ENCODE measurements at places on chromosomes 7 and 10.
A peak's percentile ranks its signal among the peaks of the same experiment; 100 is the strongest.

DNA sequence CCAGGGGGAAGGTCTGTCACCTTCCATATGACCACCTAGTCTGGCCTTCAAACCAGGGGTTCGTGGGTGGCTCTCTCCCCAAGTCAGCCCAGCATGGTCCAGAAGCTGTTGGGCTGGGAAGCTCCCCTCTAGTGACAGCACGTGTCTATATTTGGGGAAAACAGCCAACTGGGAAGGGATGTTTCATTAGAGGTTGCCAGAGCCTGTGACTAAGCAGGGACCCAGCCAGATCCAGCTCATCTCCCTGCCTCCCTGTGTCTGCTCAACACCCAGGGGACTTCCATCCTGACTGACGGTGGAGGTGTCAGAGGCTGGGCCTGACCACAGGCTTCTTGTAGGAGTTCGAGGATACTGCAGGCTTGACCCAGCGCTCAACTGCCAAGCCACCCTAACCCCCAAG lies 10.5 kb downstream of the STYXL1 start:
- peak; percentile 83 for DNase-seq

DNA sequence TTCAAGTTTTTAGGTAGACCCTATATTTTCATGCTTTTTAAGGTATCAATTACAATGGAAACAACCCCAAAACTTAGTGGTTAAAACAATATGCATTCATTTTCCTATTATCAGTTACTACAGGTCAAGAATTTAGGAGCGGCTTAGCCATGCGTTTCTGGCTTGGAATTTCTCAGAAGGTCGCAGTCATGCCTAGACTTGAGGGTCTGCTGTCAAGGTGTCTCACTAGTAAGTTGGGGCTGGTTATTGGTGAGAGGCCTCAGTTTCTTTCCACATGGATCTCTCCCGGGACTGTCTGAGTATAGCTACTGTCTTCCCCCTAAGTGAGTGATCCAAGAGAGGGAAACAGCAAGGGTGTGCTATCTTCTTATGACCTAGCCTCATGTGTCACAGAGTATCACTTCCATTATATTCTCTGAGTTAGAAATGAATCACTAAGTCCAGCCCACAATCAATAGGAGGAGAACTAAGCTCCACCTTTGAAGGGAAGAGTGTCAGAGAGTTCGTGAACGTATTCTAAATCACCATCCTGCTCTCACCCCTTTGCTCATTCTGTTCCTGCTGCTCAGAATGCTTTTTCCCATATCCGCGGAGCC lies 80.5 kb downstream of the RTKN2 start:
- no peak for DNase-seq

GRCh38 chr7:126472825-126473224 lies 779.9 kb downstream of the GRM8 start:
- DNase-seq: no peak

GRCh38 chr10:23151071-23151470 lies 41.0 kb upstream of the PTF1A start:
- no peak for DNase-seq

DNA sequence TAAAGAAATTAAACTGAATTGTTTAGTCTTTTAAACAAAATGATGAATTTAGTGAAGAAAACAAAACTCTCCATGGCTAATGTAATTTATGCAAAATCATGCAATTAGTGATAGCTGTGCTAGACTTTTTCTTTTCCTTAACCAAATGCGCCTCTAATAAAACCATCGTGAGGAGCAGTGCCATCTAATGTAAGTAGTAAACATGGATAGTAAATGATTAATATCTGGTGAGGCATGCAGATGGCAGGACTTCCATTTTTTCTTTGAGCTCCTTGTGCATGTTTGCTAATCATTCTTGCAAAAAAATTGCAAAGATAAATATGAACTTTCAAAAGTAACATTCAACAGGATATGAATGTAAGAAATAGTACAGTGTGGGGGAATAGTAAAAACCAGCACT lies 2.3 kb downstream of the INSYN2A start:
- no peak for DNase-seq

- no peak for DNase-seq
Measured at GRCh38 chr10:80253266-80253962, 36.0 kb downstream of the MAT1A start.

GRCh38 chr10:101258179-101258885 lies 29.1 kb upstream of the LBX1 start:
- DNase-seq: no peak

GRCh38 chr10:103968441-103969391 lies 1.8 kb downstream of the SLK start:
- DNase-seq: peak; percentile 10

DNA sequence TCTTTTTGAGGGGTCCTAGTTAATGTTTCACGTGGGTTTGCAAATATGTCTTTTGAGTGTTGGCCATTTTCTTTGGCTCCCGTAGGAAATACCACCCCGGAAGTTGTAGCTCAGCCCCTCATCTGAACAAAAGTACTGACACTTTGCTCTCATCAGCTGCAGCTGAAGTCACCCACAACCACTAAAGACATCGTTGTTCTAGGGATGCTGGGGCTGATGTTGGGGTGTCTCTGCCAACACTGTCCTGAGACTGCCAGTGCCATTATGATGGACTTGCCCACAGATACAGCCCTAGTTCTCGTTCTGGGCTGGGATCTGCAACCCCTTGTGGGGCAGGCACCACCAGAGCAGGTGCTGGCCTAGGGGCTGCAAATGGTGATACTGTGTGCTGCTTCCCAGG lies 82.6 kb upstream of the ARHGAP21 start:
- DNase-seq: no peak

DNA sequence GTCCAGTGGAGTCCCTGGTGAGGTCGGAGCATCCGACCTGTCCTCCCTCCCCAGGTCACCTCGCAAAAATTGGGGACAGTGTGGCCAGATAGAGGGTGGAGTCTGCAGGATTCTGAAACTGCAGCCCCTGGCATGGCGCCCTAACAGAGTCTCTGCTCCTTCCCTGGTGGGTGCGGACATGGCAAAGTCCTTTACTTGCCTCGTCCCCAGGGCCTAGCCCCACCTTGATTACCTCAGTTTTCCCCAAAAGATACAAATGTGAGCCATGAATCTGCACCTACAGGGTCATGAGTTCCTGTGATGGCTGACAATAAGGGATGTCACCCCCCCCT lies 47.7 kb downstream of the NPVF start:
- DNase-seq: no peak

- DNase-seq: no peak
Measured at GRCh38 chr7:137927386-137927785, 74.5 kb downstream of the CREB3L2 start.

- DNase-seq: no peak
Measured at GRCh38 chr7:83575436-83575835, 73.5 kb downstream of the SEMA3E start.

DNA sequence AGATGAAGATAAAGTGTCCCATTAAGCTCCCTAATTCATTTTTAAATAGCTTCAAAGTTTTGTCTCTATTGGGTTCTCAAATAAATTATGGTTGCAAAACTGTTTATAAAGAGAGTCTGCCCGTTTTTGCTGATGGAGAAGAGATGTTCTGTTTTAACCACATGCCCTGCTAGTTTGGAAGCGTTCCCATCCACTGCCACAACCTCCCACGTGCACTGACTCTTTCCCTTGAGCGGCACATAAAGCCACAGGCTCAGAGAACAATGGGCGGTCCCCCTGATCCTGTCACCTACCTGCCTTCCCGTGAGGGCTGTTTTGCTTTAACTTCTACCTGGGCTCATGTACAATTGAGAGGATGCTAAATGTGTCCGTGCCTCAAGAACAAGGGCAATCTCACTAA lies 65.5 kb downstream of the CPVL start:
- DNase-seq: peak; percentile 33

DNA sequence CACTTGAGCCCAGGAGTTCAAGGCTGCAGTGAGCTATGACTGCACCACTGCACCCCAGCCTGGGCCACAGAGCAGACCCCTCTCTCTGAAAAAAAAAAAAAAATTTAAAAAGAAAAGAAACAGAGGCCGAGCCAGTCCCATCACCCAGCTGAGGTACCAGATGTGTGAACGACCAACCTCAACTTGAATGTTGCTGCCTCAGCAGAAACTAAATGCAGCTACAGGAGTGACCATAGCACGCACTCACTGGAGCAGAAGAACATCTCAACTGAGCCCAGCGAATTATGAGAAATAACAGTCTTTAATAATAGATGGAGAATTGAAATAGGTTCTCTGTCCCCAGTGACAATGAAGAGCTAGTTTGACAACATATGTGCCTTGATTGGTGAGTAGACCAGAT lies 53.1 kb upstream of the ST8SIA6 start:
- DNase-seq: no peak

DNA sequence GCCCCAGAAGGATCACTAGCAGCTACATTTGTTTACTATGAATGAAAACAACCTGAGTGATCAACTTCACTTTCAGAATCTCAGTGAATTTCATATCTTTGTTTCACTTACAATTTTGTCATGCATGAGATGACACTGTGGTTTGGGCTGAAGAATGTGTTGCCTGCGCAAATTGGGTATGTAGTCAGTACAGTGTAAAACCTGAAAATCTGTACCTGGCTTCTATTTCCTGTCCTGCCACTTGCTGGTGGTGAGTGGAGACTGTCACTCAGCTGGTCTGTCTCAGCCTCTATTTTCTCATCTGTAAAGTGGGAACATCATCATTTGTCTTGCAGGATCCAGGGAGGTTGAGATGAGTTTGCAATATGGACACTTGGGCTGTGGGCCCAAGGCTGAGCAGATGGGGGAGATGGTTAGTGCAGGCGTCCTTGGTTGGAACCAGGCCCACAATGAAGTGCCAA lies 118.0 kb downstream of the WDFY4 start:
- no peak for DNase-seq

- no peak for DNase-seq
Measured at GRCh38 chr10:114400091-114400490, 4.2 kb downstream of the AFAP1L2 start.

All from fibroblast of skin of right biceps (primary cell).